ENCODE measurements at places on chromosomes 6 and 20. TPM values are rescaled to one million over a fixed set of nuclear protein-coding genes. Genes with fewer than 3 reads are reported as not detected.

GRCh38 chr6:22082218-22082617, 214.6 kb downstream of the PRL start:
- DNase-seq, result peak; percentile 51

DNA sequence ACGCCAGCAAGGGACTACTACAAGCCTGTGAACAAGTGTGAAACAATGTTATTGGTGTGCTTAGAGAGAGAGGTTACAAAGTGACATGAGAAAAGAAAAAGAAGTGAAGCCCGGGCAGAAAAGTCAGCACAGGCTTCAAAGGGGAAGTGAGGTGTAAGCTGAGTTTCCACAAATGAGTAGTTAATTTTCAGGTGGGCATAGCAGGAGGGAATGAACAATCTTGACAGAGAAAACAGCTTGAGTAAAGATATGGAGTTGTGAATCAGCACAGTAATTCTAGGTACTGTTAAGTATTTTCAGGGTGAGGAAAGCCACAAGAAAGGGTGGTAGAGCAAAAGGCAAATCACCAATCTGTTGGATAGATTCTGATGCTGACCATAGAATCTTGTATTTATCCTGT, 4.3 kb downstream of the KCNQ5 start:
- no peak for DNase-seq

GRCh38 chr6:110876806-110877564, 2.4 kb downstream of the AMD1 start:
- DNase-seq, result peak; percentile 17

GRCh38 chr6:150723857-150724256, 124.2 kb downstream of the PLEKHG1 start:
- DNase-seq, result no peak

Gene SCUBE3
- not detected for total RNA-seq

- DNase-seq, result peak; percentile 83
These were observed 38.0 kb downstream of the EZR start for GRCh38 chr6:158780988-158781691.

DNA sequence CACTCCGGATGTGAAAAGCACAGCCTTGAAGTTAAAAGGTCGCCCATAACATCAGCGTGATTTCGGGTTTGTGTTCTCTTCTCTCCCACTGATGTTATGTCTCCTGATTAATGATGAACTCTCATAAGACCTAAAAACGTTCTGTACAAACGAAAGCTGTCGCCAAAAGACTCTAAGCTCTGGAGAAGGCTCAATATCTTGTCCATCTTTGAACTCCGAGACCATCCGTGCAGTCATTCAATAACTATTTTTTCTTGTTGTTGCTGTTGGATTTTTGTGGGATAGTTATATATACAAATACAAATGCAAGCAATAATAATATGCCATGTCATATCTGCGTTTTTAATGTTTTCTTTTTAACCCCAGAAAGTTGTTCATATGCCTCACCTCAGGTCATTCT, 291.8 kb upstream of the MARCKS start:
- DNase-seq, result no peak

- peak; percentile 66 for DNase-seq
These were observed 50.8 kb downstream of the UTRN start for GRCh38 chr6:144335914-144336313.

DNA sequence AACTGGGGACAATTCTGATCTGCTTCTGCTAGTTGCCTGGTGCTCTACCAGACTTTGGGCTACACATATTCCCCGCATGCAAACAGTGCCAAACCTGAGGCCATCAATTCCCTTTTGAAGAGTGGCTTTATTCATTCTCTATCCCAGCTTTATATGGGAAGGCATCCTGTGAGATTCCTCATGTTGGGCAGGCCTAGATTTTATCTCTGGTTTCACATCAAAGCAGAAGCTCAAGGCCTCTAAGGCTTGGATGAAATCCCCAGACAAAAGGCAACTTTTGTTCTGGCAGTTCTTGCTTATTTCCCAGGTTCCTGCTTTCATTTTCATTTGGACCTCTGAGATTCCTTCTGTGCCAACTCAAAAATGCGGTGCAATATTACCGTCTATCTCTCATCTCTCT, 648.8 kb downstream of the QKI start:
- DNase-seq, result no peak

Gene TM9SF4
- total RNA-seq, result 19.0 TPM

Gene TFAP2D
- not detected for total RNA-seq

Measured in bronchial epithelial cell (primary cell).